ENCODE measurements at places on chromosomes 3 and 15.

DNA sequence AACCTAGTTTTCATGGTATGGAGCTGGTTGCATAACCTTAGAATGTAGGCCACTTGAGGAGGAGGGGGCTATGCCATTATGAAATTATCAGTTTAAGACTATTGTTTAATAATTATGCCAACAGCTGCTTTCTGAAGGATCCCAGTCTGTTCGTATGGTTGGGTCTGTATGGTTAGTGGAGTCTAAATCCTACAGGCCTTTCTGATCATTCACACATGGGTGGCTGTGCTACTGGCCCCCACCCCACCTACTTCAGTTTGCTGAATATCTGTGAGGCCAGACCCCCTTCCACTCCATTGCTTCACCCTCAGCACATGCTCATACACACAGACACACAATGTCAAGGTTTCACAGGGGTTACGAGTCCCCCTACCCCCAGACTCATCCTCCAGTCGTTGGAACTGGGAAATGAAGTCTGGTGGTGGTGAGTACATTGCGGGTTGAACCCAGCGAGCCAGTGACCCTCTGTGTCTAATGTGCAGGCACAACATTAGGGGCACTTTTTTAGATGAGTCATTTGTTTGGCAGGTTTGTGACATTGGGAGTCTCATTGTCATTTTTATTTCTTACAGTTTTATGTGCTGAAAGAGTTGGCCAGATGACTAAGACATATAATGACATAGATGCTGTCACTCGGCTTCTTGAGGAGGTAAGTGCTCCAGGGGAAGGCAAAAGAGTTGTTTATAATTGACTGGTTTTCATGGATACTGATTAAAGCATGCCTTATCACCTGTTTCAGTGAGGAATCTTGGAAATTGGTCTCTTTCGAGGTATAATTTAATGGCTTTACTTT lies 85.3 kb downstream of the TRAK1 start:
- DNase-seq = no peak

DNA sequence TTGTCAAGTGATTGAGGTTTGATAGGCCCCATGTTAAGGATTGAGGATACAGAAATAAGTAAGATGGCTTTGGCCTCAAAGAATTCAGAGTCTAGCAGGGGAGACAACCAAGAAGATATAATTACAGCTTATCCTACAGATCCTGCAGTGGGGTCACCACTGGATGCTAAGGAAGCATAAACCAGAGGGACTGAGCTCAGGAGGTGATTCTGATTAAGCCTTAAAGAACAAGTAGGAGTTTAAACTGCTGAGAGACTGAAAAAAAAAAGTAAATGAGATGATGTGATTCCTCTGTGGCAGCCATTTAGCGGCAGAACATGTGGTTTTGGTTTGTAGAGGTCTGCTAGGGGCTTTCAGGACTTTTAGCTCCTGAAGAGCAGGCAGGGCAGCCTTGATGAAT lies 72.1 kb upstream of the ROPN1 start:
- no peak for DNase-seq

GRCh38 chr15:67085237-67085817 lies 19.9 kb downstream of the SMAD3 start:
- DNase-seq = no peak

DNA sequence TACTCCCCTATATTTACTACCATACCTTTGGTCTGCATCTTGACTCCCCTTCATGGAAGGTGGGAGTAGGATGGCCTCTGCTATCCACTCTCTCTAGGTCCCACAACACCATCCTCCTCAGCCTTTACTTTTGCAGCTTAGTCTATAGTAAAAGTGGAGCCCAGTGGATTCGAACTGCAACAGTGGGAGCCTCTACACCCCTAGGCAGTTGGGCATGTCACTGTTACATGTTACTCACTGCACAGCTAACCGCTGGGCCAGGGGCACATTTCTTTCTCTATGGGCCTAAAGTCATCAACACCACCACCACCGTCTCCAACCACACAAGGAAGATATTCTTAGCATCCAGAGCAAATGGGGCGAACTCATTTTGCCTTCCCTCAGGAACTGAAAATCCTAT lies 62.9 kb downstream of the KLF13 start:
- DNase-seq = no peak

GRCh38 chr15:25208735-25209134 lies 230.1 kb downstream of the UBE3A start:
- no peak for DNase-seq

GRCh38 chr3:5376761-5377160 lies 189.3 kb downstream of the EDEM1 start:
- DNase-seq = no peak

Data from HTR-8/SVneo (cell line).